ENCODE measurements at places on chromosomes 3 and 15.

GRCh38 chr3:8416965-8417364 lies 84.7 kb upstream of the LMCD1 start:
- H3K27me3 ChIP-seq: no peaks in the 10 kb centered on the region
- H3K4me3 ChIP-seq: no peak overlapping the region
- no peak for DNase-seq
- no peaks in the 10 kb centered on the region for H3K36me3 ChIP-seq

DNA sequence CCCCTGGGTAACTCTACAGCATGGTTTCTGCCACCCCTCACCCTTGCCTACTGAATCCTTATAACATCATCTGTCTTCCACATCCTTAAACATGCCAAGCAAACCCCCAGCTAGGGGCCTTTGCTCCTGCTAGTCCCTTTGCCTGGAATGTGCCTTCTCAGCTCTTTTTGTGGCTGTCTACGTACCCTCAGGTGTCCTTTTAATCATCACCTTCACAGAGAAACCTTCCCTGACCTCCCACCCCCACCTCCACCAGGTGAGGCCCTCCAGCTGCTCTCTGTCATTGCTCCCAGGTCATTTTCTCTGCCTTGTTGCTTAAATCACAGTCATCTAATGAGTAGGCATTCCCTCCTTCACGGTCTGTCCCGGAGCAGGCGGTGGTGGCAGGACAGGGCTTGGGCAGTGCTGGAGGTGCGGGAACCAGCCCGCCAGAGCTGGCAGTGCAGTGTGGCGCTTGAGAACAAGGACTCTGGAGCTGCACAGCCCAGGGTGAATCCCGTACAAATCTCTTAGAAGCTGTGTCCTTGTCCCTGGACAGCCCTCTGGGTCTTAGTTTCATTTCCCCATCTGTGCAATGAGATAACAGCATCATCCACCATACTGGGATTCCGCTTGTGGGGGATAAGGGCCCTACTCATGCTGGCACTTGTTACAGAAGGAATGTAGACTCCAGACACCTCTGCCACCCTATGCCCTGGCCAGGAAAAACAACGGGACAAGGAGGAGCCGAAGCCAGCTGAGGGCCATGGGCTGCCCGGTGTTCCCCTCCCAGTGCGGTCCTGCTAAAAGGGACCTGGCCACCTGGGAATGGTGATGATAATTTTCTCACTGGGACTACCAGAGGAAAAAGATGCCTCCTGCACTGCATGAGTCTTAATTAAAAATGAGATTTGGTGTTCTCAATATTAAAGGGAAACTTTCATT lies 52.1 kb upstream of the IQSEC1 start:
- no peaks in the 10 kb centered on the region for H3K36me3 ChIP-seq
- DNase-seq: no peak
- H3K4me3 ChIP-seq: no peak overlapping the region
- 0 out of 2 replicates have a peak, but pooled peaks cover 5% of the 10 kb centered on the region for H3K27me3 ChIP-seq
- H3K27ac ChIP-seq: no peak overlapping the region

DNA sequence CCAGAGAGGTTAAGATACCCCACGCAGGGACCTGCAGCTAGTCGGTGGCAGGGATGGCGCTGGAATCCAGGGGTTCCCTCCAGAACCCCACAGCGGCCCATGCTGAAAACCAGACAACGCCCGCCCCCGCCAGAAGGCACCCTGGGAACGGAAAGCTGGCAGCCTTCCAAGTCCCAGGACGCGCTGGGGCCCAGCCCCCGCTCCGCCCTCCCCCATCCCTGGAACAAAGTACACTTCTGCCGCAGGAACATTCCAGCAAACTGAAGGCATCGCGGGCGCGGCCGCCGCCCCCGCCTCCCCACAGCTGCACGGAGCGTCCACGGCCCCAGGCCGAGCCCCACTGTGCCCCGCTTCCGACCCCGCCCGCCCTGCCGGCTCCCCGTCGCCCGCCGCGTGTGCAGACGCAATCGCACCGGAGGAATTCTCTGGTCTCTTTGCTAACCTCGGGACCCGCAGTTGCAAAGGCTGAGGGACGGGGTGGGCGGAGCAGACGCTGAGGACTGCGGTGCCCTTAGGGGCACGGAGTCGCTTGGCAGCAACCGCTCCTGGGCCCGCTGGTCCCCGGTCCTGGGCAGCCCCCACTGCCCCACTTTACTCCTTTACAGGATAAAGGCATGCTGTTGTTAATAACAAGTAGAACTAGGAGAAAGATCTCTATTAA lies 44.8 kb upstream of the RNU6-1 start:
- H3K27ac ChIP-seq: peak overlapping the region; percentile 51
- DNase-seq: peak; percentile 56
- H3K4me3 ChIP-seq: peak overlapping the region; percentile 35
- no peaks in the 10 kb centered on the region for H3K27me3 ChIP-seq

- DNase-seq: no peak
- H3K27ac ChIP-seq: no peak overlapping the region
- no peaks in the 10 kb centered on the region for H3K36me3 ChIP-seq
- H3K4me1 ChIP-seq: peaks cover 3% of the 10 kb centered on the region
These were observed 700.6 kb upstream of the GOLIM4 start for GRCh38 chr3:168796339-168796738.

GRCh38 chr15:98018761-98019351 lies 58.4 kb downstream of the ARRDC4 start:
- H3K27me3 ChIP-seq: no peaks in the 10 kb centered on the region
- DNase-seq: no peak
- no peaks in the 10 kb centered on the region for H3K4me1 ChIP-seq
- H3K36me3 ChIP-seq: no peaks in the 10 kb centered on the region
- H3K27ac ChIP-seq: no peak overlapping the region
- H3K4me3 ChIP-seq: no peak overlapping the region

DNA sequence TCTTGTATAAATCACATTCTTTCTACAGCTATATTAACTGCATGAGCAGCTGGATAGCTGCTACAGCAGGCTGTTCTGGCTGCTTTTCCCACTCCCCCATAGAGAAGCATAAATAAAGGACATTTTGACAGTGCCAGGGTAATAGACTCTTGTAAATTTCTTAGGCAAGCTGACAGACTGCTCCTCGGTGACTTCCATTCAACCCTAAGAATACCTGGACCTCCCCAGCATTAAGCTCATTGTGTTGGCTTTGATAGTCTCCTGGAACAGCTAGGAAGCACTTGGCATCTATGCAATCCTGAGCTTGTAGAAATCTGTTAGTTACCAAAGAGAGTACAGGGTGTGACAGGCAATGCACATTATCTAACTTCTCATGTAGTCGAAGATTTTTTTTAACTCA lies 475.4 kb downstream of the AGBL1 start:
- no peak overlapping the region for H3K27ac ChIP-seq
- H3K4me1 ChIP-seq: no peaks in the 10 kb centered on the region
- no peaks in the 10 kb centered on the region for H3K36me3 ChIP-seq
- H3K4me3 ChIP-seq: no peak overlapping the region
- DNase-seq: no peak

- peaks cover 13% of the 10 kb centered on the region for H3K4me1 ChIP-seq
- no peak for DNase-seq
- peaks cover 20% of the 10 kb centered on the region for H3K36me3 ChIP-seq
- H3K4me3 ChIP-seq: no peak overlapping the region
- no peaks in the 10 kb centered on the region for H3K27me3 ChIP-seq
These were observed 30.2 kb downstream of the ZBTB11 start for GRCh38 chr3:101646726-101647125.

- no peaks in the 10 kb centered on the region for H3K27me3 ChIP-seq
These were observed 442.6 kb upstream of the THRB start for GRCh38 chr3:24937228-24937627.

DNA sequence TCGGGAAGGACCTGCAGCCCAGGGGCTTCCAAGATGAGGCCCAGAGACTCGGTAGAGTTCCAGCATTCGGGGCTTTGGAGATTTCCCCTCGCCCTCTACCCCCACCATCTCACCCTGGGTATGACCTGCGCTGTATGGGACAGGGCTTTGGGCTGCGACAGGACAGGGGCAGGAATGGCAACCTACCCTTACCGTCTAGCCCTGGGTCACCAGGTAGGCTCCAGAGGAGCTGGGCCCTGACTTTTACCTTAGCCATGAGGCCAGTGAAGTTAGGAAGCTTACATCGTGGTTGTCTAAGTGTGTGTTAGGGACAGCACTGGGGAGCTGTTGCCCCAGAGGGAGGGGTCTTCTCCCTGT lies 683 bp downstream of the PPM1M start:
- H3K27ac ChIP-seq: peak overlapping the region; percentile 21
- peak overlapping the region; percentile 53 for H3K4me3 ChIP-seq
- peaks cover 34% of the 10 kb centered on the region for H3K36me3 ChIP-seq
- H3K4me1 ChIP-seq: peaks cover 26% of the 10 kb centered on the region

GRCh38 chr3:184325715-184326369 lies 11.4 kb downstream of the EIF4G1 start:
- DNase-seq: no peak
- H3K27ac ChIP-seq: no peak overlapping the region
- peaks cover 100% of the 10 kb centered on the region for H3K36me3 ChIP-seq
- no peaks in the 10 kb centered on the region for H3K27me3 ChIP-seq
- H3K4me3 ChIP-seq: no peak overlapping the region

DNA sequence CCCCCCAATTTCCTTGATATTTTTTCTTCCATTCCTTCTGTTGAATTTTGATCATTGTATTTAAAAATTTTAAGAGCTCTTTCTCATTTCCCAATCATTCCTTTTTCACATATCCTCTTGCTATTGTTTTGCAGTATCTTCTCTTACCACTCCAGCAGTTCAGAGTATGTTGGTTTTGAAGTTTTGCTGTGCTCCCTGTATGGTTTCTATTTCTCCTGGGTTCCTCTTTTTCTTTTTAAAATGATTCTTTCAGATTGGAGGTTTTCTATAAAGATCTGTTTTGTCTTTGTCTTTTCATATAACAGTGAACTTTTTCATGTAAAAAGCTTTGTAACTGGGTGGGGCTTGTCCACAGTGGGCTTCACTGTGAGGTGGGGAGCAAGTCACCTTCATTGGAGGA lies 12.8 kb downstream of the USP3 start:
- no peak for DNase-seq
- H3K27me3 ChIP-seq: no peaks in the 10 kb centered on the region

DNA sequence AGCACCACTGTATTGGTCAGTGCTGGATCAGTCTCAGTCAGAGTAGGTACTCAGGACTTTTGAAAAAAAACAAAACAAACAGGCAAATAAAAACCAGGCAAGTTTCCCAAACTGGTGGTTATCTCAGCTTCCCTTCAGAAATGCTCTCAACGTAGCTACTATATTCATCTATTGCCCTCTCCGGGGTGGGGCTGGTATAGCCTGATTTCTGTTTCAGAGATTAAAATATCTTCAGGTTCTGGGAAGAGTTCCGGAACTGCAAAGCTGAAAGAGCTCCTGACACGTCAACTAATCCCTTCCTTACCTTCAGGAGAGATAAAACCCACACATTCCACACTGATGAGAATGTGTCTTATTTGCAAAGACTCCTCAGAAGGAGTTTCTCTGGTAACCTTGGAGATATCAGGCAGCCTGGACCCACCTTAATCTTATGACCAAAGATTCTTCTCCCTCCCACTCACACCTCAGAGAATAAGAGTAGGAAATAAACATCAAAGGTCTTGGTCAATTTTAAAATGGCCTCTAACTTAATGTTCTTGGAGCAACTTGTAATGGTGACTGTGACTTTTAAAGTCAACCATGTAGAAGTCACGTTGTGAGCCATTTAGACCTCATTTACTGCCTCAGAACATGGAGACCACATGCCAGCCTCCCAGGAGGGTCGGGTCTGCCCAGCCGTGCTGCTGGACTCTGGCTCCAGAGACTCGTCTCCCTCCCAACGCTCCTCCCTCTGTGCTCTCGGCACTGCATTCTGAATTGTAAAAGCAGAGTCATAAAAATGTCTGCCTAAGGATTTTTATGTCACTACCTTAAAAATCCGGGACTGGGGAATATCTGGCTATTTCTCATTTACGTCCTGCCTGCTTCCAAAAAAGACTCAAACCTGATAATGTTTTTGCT lies 53.8 kb downstream of the CDCP1 start:
- H3K27ac ChIP-seq: peak overlapping the region; percentile 80
- peaks cover 23% of the 10 kb centered on the region for H3K4me1 ChIP-seq
- no peak overlapping the region for H3K4me3 ChIP-seq
- no peaks in the 10 kb centered on the region for H3K36me3 ChIP-seq
- peak; percentile 73 for DNase-seq

DNA sequence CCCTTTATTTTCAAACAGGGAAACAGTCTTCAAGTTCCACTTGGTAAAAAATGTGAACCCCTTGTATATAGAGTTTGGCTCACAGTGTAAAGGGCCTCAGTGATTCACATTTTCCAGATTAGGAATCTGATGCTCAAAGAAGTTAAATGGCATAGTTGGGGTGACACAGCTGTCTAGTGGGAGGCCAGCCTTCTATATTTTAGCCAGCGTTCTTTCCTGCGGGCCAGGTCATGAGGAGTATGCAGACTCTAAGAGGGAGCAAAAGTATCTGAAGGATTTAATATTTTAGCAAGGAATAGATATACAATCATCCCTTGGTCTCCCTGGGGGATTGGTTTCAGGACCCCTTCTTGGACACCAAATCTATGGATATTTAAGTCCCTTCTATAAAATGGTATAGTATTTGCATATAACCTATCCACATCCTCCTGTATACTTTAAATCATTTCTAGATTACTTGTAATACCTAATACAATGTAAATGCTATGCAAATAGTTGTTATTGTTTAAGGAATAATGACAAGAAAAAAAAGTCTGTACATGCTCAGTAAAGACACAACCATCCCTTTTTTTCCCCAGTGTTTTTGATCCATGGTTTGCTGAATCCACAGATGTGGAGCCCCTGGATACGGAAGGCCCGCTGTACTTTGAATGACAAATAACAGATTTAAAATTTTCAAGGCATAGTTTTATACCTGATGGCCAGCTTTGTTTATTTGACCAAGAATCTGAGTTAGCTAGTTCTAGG lies 7.0 kb downstream of the B2M start:
- H3K36me3 ChIP-seq: peaks cover 63% of the 10 kb centered on the region
- peaks cover 11% of the 10 kb centered on the region for H3K4me1 ChIP-seq
- H3K4me3 ChIP-seq: no peak overlapping the region
- H3K27me3 ChIP-seq: no peaks in the 10 kb centered on the region
- no peak for DNase-seq

DNA sequence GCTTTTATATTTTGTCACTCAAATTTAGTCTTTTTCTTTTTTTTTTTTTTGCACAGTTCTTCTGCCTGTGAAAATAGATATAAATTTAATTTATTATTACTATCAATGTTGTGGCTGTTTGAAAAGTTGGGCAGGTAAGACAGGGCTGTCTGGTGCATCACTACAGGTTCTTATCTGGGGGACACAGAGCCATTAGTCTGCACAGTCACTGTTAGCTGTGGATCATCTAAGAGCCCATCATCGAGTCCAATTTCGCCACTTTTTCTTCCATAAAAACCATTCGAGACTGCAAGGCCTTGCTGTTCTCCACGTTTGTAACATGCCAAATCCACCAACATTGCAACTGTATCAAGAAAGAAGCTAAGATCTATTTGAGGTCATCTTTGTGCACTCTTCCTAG lies 325.6 kb upstream of the UMPS start:
- DNase-seq: no peak
- H3K27ac ChIP-seq: no peak overlapping the region
- H3K4me1 ChIP-seq: peaks cover 39% of the 10 kb centered on the region
- peaks cover 5% of the 10 kb centered on the region for H3K36me3 ChIP-seq
- H3K4me3 ChIP-seq: no peak overlapping the region
- no peaks in the 10 kb centered on the region for H3K27me3 ChIP-seq

DNA sequence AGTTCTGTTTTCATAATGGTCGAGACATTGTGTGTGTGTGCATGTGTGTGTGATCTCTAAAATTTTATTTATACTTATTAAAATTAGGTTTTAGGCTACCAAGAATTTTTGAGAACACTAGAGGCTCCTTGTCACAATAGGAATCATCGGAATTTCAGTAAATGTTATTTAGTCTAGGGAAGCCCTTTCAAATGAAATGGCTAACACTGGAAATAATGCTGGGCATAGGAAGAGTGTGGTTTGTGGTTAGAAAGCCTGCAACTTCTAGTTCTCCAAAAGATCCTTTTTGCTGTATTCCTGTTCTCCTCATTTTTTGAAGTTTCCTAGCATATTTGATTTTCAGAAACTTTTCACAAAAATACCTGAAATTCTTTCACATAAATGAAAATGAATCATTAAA lies 92.5 kb upstream of the MBNL1 start:
- peaks cover 32% of the 10 kb centered on the region for H3K4me1 ChIP-seq
- H3K27me3 ChIP-seq: no peaks in the 10 kb centered on the region
- H3K36me3 ChIP-seq: no peaks in the 10 kb centered on the region
- H3K27ac ChIP-seq: peak overlapping the region; percentile 15
